ENCODE measurements at places on chromosomes 12 and 14.

- DNase-seq, result no peak
Observed at GRCh38 chr12:120048263-120048662, 59.2 kb downstream of the BICDL1 start.

DNA sequence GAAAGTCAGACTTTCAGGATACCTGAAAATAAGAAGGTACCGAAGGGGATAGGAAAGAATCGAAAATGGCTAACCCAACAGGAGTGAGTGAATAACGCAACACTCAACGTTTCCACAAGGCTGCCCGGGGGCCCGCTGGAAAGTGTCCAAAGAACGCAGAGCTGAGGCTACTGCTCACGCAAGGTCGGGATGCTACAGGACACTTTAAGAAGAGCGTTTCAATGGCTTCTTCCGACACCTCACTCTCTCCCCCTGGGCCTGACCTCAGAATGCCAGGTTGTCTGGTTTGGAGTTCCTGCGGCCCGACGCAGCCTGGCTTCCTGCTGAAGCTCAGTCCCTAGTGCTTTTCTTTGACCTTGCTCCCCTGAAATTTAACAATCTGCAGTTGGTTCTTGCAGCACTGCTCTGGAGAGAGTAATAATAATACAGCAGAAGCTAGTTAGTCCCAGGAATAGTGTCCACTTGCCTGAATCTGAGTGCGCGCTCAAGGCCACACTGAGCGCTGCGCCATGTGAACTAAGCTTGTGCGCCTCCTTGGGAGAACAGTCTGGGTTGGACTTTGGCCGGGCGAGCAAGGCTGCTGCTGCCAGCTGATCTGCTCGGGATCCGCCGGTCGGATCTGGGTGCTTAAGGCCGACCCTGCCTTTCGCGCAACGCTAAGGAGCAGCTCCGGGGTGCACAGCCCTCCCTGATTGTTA is 2.0 kb upstream of the ALX1 start:
- DNase-seq, result no peak

DNA sequence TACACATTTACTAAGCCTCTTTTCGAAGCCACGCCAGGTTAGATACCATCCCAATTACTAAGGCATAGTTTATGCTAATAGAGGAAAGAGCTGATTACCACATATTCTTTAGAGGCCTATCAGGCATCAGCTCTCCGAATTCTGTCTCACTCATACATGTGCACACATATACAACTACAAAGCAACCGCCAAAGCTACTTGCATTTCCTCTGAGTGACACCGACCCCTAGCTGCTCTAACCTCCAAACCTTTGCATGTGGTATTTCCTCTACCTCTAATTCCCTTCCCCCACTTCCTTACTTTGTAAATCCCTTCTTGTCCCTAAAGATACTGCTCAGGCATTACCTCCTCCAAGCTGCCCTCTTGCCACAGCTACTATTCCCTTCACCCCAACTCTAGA is 107.2 kb downstream of the DUSP6 start:
- DNase-seq, result no peak

DNA sequence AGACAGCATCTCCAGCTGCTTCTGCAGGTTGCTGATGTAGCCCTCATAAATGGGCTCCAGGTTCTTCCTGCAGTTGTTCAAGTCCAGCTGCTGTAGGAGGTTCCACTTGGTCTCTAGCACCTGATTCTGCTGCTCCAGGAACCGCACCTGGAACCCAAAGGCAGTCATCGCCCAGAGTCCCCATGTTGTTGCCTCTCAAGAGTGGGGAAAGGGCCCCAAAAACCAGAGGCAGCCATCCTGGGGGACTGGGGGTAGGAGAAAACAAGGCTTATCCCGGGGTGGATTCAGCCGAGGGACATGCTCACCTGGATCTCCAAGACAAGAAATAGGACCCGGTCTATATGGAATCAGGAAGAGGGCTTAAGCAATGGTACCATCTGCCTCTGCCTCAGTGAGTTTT is 2.3 kb downstream of the KRT72 start:
- no peak for DNase-seq

- DNase-seq, result no peak
Observed at GRCh38 chr14:67892466-67893100, 73.0 kb downstream of the RAD51B start.
